ENCODE measurements at places on chromosomes 2 and 18.

DNA sequence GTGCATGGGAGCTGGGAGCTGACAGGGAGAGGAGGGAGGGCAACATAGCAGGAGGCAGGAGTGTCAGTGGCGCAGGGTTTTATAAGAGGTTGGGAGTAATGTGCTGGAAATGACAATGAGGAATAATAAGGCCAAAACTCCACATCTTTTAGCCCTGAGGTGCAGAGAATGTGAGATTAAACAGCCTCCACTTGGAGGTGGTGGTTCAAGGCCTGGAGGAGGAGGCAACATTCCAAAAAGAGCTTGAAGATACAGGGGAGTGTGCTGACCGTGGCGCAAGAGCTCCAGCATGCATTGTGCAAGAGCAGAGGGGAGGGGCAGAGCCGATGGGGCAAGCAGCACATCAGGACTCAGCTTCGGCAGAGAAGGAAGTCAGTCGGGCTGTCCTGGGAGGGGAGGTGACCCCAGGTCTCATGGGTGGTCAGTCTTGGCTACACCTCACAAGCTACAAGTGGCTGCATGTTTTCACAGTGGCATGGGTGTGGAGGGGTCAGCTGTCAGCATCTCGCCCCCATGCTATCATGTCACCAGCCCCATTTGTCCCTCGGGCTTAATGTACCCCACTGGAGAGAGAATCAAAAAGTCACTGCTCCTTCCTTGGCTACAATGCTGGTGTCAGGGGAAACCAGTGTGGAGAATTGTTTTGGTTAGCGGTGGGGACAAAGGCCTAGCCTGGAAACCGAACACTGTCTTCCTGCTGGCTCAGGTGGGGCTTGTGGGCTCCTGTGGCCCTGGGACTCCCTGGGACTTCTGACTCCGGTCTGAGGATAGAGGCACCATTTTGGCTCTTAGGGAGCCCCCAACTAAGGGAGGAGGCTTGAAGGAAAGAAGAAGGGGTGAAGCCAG lies 208.0 kb downstream of the ZFP36L2 start:
- DNase-seq: no peak

GRCh38 chr2:110101280-110101844 lies 14.3 kb downstream of the MALL start:
- DNase-seq: peak; percentile 100

DNA sequence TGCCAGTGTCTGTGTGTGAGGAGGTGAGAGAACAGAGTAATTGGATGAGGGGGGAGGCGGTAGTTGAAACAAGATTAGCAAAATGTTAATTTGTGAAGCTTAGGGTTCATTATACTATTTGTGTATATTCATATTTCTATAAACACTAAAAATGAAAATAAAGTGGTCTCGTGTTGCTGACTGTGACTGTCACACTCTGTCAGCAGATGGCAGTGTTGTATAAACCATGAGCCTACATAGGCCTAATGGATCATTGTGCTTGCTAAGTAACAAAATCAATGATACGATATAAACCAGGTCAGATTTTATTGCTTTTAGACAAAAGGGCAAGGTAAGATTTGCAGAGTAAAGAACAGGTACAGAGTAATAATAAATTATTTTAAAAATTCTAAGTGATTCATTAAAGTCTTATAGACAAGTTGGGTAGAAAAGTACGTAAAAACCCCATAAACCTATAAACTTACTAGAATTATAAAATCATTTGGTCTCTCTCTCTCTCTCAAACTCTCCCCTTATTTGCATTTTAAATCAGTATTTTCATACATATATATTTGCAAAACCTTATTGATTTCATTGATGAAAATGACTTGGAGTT lies 182.7 kb downstream of the RPIA start:
- DNase-seq: peak; percentile 27

GRCh38 chr18:57846258-57846657 lies 43.1 kb upstream of the ATP8B1 start:
- peak; percentile 82 for DNase-seq

DNA sequence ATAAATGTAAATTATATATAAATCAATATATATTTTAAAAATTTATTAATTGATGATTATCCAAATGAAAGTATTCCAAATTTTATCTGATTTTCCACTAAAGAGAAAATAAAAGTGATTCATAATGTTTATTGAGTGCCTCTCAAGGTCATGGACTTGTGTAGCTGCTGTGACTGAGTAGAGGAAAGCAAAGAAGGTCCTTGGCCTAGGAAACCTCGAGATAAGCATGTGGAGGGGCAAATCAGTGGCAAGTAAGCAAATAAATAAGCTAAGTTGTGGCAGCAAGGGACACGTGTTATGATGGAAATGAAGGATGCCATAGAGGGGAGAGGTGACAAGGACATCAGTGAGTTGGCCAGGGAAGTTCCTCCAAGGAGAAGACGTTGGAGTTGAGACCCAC lies 866.1 kb upstream of the ID2 start:
- no peak for DNase-seq

GRCh38 chr2:37674946-37675345 lies 3.5 kb upstream of the CDC42EP3 start:
- DNase-seq: no peak

GRCh38 chr2:178291703-178292102 lies 97.4 kb downstream of the OSBPL6 start:
- DNase-seq: no peak

DNA sequence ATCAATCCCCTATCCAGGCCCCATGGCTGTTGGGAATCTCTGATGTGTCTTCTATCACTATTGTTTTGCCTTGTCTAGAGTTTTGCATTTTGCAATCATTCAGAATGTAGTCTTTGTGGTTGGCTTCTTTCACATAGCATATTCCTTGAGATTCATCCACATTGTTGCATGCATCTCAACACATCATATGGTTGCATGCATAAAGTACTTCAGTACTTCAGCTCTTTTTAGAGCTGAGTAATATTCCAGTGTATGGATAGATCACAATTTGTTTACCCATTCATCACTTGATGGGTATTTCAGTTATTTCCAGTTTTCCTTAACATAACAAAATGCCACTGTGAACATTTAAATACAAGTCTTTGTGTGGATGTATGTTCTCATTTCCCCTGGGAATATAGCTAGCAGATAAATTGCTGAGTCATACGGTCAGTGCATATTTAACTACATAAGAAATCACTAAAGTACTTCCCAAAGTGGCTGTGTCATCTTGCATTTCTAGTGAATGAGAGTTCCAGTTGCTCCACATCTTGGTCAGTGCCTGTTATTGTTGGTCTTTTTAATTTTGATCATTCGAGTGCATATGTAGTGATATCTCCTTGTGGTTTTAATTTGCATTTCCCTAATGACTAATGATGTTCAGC lies 138.8 kb downstream of the BCL11A start:
- peak; percentile 80 for DNase-seq

DNA sequence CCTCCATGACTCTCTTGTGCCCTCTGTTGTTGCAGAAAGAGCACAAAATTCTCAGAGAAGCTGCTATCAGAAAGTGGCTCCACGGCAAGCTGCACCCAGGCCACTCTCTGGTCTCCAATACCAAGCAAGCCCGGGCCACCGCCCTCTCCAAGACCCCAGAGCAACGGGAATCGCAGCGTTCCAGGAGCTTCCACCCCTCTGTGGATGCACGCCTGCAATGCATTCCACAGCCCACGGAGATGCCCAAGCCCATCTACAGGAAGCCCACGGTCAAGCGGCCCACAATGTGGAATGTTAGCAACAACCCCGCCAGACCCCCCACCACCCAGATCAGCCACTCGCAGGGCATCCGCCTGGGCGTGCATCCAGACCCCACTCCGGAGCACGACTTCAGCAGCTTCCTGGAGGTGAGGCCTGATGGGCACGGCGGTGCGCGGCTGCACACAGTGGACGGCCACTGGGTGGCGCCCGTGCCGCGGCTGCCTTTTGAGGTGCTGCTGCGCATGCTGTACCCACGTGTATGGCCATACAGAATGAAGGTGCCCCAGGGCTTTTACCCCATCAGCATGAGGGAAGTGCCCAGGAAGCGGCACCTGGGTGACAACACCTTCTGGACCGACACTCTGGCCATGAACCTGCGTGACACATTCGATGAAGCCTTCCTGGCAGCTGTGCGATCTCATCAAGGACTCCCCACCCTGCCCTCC lies 6.3 kb downstream of the ANKRD53 start:
- no peak for DNase-seq

GRCh38 chr2:85737481-85737880 lies 16.3 kb upstream of the ATOH8 start:
- no peak for DNase-seq

- DNase-seq: peak; percentile 55
Observed at GRCh38 chr18:74013955-74014354, 133.7 kb downstream of the FBXO15 start.

DNA sequence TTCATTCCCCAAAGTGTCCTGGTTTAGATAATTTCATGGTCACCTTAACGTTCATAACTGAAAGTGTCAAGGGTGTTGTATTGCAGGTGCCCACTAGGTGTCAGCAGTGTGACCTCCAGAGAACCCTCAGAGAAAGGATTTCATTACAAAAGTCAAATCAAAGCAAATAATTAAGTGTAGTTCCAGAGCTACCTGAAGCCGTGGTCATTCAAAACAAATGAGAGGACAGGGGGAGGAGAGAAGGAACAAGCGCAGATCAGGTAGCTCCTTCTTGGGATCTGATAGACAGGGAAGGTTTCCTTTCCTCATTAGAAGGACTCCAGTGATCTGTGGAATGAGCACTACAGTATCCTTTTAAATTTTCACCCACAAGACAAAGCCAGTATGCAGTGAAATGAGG lies at the start of gene SLC9A4:
TSS of gene SLC9A4 (plus strand) at position 207 of the 400 bp plus-strand sequence. CDS start 534 bp downstream, outside the sequence.
- DNase-seq: peak; percentile 34

GRCh38 chr18:9304388-9305070 lies 30.0 kb upstream of the TWSG1 start:
- no peak for DNase-seq

DNA sequence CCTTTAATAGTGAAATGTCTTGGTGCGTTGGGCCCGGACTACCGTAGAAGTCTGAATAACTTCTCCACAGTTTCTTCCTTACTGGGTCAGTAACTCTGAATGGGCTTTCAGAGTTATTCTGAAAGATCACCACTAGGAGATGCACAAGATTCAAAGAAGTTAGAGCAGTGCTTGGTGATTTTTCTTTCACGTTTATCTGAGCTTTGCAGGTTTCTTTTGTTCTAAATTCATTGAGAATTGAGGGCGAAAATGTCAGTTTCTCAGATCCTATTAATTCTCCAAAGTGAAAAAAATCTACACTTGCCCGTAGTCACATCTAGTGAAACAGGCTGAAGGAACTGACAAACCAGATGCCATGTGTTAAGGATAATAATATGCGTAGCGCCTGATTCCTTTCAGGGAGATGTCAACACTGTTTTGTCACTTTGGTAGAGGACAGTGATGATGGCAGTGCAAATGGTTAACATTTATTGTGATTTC lies 70.1 kb downstream of the QPCT start:
- peak; percentile 70 for DNase-seq

- DNase-seq: no peak
Observed at GRCh38 chr2:71555798-71556454, 102.6 kb downstream of the DYSF start.

DNA sequence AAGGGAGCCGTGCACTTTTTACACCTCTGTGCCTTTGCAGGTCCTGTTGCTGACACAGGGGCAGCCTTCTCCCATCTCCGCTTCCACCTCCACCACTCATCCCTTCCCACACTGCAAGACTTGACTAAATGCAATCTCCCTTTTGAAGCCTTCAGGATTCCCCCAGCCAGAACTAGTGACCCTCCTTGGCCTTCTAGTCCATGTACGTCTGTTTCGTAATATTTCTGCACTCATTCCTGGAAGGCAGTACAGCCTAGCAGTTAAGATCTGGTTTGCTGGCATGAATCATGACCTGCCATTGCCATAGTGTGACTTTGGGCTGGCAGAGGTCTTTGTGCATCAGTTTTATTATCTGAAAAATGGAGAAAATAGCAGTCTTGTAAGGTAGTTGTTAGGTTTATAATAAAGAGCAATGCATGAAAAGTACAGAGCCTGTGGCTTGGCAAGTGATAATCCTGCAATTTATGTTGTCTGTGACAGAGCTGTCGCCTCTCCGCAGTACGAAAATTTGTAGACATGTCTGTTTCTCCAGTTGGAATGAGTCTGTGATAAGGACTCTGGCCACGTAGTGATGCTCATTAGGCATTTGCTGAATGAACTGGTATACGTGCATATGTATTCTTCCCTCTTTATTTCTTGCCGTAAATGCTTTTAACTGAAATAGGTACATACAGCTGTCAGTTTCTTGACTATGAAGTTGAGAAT lies 36.7 kb downstream of the NCK2 start:
- DNase-seq: no peak

GRCh38 chr2:104658904-104659591 lies 194.9 kb upstream of the POU3F3 start:
- DNase-seq: no peak

DNA sequence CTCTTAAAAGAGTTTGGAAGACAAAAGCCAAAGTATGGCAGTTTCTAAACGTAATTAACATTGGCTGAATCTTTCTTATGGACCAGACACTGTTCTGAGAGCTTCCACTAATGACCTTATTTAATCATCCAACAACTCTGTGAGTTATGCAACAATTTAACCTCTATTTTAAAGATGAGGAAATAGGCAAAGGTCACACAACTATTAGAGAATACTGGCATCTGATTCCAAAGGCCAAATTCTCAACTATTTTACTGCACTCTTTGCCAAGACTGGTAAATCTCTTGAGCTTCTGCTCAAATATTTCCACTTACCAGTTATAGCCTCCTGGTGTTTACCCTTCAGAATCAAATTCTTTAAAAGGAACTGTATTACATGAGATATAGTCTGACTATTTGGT lies 42.1 kb upstream of the ERMN start:
- DNase-seq: no peak

- no peak for DNase-seq
Observed at GRCh38 chr2:159118859-159119500, 150.5 kb downstream of the TANC1 start.

GRCh38 chr2:68230241-68231060 lies 21.9 kb downstream of the PPP3R1 start:
- no peak for DNase-seq

DNA sequence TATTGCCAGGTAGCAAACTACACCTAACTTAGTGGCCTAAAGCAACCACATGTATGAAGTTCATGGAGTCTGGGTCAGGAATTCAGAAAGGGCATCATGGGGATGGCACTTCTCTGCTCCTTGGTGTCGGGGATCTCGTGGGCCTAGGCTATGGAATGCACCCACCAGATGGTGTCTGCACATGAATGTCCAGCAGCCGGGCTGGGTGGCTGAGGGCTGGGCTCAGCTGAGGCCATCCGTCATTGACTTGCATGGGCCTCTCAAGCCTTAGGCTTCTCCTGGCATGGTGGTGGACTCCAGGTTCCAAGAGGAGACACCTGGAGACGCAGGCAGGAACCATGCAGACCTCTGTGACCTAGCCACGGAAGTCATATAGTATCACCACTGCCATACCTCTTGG lies 26.0 kb upstream of the RPL31 start:
- DNase-seq: no peak

DNA sequence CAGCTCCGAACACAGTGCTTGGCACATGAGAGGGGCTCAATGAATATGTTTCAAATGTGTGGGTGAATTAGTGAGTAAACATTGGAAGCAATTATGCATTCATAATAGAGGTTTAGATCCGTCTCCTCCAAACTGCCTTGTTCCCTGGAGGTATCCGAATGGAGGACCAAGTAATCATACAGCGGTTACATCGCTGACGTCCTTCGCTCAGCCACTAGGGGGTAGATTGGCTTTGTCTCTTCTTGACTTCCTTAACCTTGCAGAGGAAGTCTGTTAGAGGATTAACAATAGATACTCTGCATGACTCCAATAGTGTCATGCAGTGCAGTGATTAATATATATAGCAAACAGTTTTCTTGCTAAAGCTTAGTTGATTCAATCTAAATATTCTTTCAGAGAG lies 517.0 kb downstream of the PTPRM start:
- DNase-seq: peak; percentile 54
